Stimulated activated CD8-positive, alpha-beta memory T cell treated with anti-CD3 and anti-CD28 coated beads, Interleukin-4, amount 100 ng/mL, for 1 hour (primary cell): ENCODE measurements at places on chromosomes 7 and 10.

GRCh38 chr7:22419488-22419887 lies 62.5 kb upstream of the RAPGEF5 start:
- no peak for DNase-seq

DNA sequence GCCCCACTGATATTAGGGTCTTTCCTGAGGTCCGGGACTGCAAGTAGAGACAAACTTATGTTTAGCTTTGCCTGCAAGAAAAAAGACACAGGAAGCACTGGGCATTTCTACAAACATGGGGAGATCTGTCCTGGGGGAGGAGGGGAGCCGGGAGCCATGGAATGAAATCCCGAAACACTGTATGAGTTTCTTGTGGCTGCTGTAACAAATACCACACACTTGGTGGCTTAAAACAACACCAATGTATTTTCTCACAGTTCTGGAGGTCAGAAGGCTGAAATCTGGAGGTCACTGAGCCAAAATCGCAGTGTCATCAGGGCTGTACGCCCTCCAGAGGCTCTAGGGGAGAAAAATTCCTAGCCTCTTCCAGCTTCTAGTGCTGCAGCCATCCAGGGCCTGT lies 114.0 kb upstream of the CHST15 start:
- DNase-seq, result no peak

DNA sequence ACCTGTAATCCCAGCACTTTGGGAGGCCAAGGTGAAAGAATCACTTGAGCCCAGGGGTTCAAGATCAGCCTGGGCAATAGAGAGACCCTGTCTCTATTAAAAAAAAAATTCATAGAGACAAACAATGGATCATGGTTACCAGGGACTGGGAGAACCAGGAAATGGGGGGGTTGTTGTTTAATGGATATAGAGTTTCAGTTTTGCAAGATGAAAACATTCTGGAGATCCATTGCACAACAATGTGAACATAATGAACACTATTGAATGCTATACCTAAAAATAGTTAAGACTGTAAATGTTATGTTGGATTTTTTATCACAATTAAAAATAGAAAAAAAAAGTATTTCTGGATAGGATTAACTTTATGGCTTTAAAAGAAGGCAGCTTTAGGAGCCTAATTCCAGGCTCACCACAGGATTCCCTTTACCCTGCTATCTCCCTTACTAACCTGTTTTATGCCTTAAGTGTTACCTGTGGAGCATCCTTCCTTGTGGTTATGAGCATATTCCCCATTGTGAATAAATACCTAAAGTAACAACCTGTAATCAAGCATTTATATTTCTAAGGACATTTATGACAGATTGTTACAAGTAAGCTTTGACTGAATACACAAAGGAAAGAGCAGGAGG lies 45.1 kb upstream of the SGCE start:
- no peak for DNase-seq

- DNase-seq, result no peak
Observed at GRCh38 chr10:51748959-51749358, 49.6 kb upstream of the CSTF2T start.

- no peak for DNase-seq
Observed at GRCh38 chr10:62079885-62080559, 178.5 kb downstream of the ARID5B start.

DNA sequence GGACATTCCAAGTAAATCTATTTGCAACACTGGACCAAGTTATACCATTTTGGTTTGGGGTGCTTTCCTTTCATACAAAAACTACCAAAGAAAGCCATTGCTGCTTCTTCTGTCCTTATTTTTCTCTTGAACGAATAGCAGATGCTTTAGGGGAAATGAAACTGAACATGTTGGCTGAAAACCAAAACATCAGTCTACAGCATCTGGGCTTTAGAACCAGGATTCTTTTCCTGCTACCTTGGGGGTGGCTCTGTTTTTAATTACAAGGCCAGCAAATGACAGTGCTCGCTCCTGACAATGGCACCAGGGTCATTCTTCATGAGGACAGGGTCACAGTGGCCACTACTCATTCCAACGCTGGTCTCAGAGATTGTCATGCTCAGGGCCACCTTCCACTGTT lies 80.3 kb downstream of the WDR11 start:
- DNase-seq, result no peak

DNA sequence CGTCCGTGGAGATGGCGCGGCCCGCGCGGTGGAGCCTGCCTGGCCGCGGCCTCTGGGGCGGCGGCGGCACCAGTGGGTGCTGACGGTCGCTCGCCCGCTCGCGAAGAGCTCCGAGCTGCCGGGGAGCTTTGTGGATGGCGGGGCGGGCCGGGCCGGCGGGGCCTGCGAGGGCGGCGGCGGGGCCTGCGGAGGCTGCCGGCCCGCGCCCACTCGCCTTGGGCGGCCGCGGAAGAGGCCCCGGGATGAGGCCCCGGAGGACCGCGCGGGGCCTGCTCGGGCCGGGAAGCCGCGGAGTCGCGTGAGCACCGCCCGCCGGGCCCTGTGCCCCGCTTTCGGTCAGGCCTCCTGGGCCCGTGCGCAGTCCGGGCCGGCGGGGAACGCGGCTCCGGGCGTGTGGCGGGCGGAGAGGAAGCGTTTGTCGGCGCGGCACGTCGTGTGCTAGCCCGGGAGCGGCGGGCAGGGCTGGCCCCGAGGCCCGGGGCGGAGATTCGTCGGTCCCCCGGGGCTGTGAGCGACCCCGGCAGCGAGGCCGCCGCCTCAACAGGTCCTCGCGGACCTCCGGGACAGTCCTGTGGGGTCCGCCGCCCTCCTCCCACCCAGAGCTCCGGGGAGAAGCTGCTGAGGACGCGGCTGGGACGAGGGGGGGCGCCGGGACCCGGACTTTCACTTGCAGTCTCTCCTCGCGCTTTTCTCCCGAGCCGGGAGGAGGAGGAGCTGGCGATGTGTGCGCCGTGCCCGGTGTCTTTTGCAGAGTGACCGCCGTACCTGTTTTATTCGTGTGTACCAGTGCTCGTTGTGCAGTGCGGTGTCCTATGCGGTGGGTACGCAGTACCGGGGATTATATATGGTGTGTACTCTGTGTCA lies 578 bp downstream of the ZMYND11 start:
- DNase-seq, result peak; percentile 20

- no peak for DNase-seq
Observed at GRCh38 chr7:70384891-70385290, 747.1 kb upstream of the GALNT17 start.

GRCh38 chr7:37901236-37901827 lies 15.3 kb downstream of the SFRP4 start:
- no peak for DNase-seq

- DNase-seq, result no peak
Observed at GRCh38 chr7:154783281-154783909, 219.5 kb downstream of the PAXIP1 start.

- DNase-seq, result no peak
Observed at GRCh38 chr10:24249829-24250415, 41.0 kb downstream of the KIAA1217 start.

DNA sequence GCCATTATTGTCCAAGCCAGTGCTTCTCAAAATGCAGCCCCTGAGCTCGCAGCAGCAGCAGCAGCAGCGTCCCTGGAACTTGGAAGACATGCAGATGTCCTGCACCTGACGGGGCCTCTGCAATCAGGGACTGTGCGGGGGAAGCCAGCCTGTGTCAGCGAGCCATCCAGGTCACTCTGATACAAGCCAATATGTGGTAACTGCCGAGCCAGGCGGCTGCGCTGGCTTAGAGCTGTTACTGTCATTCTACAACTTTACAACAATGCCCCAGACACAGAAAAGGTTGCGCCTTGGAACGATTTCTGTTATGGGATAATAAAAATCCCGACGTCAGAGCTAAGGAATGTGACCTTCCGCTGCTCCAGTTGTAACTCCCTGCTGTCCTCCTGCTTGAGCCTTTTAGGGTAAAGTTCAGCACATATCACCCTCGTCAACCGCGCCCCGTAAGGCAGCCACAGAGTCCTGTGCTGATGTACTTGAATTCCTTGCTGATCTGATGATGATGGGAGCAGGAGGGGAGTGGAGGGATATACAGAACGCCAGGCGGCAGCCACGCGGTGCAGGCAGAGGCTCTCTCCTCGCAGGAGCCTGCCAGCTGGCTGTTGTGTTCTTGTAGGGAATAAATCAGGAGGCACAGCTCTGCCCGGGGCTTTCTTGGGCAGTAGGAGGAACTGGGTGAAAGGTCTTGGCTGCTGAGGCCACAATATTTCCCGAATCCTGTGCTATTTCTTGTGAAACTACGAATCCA lies 20.0 kb upstream of the CRYGN start:
- DNase-seq, result no peak

DNA sequence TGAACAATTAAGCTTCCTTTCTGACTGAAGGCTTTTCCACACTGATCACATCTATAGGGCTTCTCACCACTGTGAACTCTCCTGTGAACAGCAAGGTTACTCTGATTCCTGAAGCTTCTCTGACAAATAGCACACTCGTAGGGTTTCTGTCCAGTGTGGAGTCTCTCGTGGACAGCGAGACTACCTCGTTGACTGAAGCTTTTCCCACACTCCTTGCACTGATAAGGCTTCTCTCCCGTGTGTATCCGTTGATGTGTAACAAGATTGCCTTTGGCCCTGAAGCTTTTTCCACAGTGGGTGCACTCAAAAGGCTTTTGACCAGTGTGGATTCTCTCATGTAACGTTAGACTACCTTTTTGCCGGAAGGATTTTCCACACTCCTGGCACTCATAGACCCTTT lies 4.4 kb downstream of the ZNF32 start:
- DNase-seq, result no peak

DNA sequence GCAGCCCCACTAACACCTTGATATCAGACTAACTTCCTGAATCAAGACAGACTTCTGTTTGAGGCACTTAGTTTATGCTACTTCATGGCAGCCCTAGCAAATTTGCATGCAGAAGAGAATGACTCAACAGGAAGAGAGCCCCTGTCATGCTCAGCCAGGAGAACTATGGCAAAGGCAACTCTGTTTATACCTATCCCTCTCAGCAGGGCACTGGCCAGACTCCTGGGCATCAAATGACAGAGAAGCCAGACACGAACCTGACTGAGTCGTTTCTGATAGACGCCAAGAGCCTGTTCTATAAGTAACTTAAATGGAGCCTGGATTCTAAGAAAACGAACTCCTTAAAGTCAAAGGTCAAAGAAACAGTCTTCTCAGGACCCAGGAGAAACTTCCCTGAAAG lies 50.9 kb upstream of the UNC5B start:
- DNase-seq, result no peak

- no peak for DNase-seq
Observed at GRCh38 chr7:1243964-1244416, 11.3 kb downstream of the UNCX start.

DNA sequence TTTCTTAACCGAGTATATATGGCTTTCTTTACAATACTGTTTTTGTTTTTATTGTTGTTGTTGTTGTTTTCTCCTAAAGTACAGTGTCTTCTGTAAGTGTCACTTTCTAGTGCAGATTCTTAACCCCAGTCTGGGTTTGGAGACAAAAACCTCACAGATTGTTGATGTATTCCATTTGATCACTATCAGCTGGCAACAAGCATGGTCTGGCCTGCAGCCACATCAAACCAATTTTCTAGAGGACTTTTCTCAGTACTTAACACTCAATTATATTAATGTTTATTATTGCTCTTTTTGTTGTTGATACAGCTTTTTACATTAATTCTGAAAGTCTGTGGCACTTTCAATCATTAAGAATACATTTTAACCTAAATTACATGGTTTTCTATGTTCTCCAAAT lies 17.1 kb downstream of the LRRN3 start:
- DNase-seq, result no peak

- DNase-seq, result no peak
Observed at GRCh38 chr7:158819571-158820203, 9.6 kb downstream of the ESYT2 start.

GRCh38 chr7:71768450-71768849 lies 636.5 kb downstream of the GALNT17 start:
- DNase-seq, result no peak

DNA sequence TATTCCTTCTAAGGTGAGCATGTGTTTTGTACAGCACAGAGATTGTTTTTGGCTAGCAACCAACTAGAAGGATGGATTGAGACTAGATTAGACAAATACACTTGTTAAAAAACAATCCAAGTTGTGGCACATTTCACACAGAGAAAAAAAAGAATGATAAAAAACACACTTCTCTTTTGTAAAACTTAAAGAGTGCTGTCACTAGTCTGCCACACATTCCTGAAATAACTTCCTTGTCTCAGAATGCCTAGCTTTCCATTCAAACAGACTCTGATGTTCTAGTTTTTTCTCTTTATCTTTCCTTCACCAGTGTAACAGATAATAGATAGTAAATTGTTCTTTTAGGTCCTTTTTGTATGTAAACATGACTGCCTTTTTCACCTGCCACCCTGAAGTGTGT lies 11.4 kb downstream of the DLD start:
- no peak for DNase-seq

- DNase-seq, result no peak
Observed at GRCh38 chr10:66835400-66835799, 90.4 kb upstream of the LRRTM3 start.

- DNase-seq, result no peak
Observed at GRCh38 chr7:112959276-112959675, 127.4 kb downstream of the GPR85 start.

- DNase-seq, result no peak
Observed at GRCh38 chr7:49112647-49113046, 188.3 kb downstream of the CDC14C start.

DNA sequence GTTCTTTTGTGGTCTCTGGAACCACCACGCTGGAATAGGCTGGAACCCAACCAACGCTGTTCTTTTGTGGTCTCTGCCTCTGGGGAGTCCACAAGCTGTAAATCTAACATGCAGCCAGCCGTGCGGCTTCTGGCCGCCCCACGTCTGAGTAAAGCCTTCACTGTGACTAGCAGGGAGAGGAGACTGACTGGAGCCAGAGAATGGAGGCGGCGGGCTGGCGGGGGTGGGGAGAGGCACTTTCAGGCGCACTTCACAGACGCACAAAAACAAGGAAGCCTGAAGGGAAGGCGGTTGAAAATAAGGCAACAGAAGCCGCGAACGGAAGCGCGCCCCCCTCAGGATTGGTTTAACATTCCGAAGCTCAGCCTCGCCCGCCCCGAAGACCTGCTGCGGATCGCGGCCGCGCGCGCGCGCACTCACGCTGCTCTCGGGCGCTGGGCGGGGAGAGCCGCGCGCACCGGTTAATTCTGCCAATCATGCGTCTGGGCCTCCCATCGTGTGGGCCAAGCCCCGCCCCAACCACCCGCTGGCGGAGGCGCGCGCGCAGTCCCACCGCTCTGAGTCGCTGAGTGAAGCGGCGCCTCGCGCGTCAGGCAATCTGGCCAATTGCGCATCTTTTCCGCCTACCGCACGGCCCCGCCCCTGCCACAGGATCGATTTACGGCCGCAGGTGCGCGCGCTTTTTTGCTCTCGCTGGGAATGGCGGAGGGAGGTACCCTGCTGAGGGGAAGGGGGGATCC lies at the start of gene SFR1:
SFR1 (plus strand) TSS at position 687 of the 740 bp plus-strand sequence; CDS start at position 700, 13 bp downstream.
- DNase-seq, result peak; percentile 91

GRCh38 chr10:128900456-128900855 lies 566.6 kb upstream of the MGMT start:
- no peak for DNase-seq

- no peak for DNase-seq
Observed at GRCh38 chr10:20984662-20985061, 87.6 kb upstream of the NEBL start.
